Renal cortex interstitium (tissue), 15 donors: ENCODE measurements at places on chromosomes 6 and 20. TPM values are rescaled to one million over a fixed set of nuclear protein-coding genes. Genes with fewer than 3 reads are reported as not detected.
A peak's percentile ranks its signal among the peaks of the same experiment; 100 is the strongest.

DNA sequence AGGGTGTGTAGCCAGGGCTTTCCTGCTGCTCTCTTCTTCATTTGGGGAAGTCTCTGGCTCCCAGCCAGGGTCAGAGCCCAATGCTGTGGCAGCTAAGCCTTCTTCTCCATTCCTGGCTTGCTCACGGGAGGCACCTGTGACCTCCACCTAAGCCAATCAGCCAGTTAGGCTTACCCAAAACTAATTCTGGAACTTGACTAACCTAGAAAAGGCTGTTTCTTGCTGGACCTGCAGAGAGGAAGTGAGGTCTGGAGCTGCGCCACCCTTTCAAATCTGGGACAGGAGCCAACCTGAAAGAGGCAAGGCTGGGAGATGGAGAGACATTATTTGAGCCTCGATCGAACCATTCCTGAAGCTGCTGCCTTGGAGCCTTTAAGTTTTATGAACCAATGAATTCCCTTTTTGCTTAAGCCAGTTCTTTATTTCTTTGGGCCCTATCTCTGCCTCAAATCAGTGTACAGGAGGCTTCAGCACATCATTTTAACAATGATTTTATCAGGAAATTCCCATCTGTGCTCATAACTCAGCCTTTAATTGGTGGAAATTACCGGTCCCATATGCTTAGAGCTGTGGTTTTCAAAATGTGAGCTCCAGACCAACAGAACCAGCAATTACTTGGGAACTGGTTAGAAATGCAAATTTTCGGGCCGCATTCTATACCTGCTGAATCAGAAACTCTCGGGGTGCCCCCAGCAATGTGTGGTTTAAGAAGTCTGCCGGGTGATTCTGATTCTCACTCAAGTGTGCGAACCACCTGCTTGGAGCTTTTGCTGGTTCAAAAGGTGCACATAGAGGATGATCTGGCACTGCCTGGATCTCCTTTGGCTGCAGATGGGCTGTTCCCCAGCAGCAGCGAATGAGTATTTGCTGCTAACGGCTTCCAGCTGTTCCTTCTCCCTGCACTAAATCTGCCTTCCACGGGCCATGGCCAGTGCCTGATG, 97.4 kb upstream of the RNF24 start:
- DNase-seq, result no peak

CST4 gene
- polyA plus RNA-seq, result not detected

ELOVL4 gene
- polyA plus RNA-seq, result 3.3 TPM

GRCh38 chr6:44441091-44441855, 53.8 kb downstream of the CDC5L start:
- no peak for DNase-seq

NKAIN2 gene
- polyA plus RNA-seq, result 18.8 TPM

- no peak for DNase-seq
Measured at GRCh38 chr20:23513164-23513563, 22.2 kb downstream of the CST8 start.

- DNase-seq, result peak; percentile 20
Measured at GRCh38 chr6:24720131-24720603, 1.2 kb upstream of the C6orf62 start.

DNA sequence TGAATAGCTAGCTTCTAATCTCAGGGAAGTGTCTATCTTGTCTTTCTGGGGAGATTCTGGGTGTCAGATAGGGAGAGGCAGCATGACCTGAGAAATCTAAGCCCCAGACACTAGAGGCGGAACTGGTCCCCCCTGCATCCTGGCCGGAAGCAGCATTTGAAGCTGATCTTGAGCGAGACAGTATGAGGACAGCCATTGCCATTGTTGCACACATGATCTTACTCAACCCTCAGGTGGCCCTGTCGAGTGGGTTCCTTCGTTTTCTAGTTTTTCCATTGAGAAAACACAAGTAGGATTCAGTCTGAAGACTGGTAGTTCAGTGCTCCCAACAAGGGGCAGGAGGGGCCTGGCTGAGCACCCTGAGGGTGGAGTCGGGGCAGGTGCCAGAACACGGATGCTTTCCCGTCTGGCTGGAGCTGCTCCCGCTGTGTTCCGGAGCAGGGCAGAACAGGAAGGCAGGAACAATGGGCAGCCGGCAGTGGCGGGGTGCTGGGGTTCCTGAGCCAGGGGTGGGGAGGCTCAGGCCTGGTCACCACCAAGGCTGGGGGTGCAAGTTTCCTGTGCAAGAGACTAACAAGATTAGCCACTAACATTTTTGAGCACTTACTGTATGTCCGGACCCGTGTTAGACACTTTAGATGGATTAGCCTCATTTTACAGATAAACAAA, 7.9 kb upstream of the SDCBP2 start:
- DNase-seq, result no peak

DNA sequence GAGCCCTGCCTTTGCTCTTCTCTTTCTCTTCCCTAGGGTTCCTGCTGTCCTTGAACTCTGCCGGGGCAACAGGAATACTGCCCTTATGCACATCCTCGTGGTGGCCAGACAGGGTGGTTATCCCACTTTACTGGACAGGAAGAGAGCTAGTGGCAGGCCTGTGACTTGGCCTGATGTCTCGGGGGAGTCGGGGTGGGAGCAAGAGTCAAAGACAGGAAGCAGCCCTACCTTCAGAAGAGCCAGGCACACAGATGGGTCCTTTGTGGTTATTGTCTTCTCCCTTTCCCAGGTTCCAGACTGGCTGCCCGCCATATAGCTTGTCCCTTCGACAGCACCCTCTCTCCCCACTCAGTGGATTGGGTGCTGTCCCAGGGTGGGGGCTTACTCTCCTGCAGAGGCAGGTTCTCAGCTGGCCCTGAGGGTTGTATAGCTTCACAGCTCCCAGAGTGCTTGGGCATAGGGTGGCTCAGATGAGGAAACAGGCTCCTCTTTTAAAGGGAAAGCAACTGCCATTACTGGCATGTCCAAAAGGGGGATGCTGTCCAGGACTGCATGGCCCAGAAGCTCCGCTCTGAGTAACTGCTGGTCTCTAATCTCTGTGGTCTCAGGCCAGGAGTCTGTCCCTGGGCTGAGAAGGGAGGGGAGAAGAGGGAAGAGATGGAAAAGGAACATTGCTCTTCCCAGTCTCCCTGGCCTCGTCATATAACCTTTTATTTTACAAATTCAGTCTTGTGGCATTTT, 17.3 kb downstream of the PLCG1 start:
- DNase-seq, result no peak

DNA sequence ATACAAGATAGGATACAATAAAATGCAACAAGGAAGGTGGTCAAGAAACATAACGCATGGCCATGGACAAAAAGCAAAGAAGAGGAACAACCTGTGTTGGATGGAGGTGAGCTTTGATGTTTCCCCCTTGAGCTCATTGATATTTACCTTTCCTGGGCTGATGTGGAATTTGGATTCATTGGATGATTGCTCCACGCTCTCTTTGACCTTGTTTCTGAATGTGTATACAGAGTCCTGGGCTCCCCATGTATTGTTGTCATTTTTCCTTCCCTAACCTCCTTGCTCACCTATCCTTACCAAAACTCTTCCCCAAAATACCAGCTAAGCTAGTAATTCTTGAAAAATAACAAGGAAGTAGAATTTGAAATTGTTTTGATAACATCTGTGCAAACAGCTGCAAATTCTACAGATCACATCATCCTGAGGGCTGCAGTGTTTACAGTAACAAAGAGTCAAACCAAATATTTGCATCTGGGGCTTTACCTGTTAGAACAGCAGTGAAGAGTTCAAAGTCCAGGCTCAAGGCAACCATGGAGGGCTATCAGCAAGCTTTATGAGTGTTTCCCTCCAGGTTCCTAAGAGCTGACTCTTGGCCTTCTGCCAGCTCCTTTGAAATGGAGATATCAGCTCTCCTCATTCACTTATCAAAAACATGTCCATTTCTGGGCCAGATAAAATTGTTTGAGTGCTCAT, 214.3 kb upstream of the MARCKS start:
- DNase-seq, result no peak

DSP gene
- polyA plus RNA-seq, result 90.2 TPM

RBM24 gene
- polyA plus RNA-seq, result 1.6 TPM

SLC22A7 gene
- 1.4 TPM for polyA plus RNA-seq

- no peak for DNase-seq
Measured at GRCh38 chr6:28737750-28738395, 185.9 kb downstream of the TRIM27 start.

DNA sequence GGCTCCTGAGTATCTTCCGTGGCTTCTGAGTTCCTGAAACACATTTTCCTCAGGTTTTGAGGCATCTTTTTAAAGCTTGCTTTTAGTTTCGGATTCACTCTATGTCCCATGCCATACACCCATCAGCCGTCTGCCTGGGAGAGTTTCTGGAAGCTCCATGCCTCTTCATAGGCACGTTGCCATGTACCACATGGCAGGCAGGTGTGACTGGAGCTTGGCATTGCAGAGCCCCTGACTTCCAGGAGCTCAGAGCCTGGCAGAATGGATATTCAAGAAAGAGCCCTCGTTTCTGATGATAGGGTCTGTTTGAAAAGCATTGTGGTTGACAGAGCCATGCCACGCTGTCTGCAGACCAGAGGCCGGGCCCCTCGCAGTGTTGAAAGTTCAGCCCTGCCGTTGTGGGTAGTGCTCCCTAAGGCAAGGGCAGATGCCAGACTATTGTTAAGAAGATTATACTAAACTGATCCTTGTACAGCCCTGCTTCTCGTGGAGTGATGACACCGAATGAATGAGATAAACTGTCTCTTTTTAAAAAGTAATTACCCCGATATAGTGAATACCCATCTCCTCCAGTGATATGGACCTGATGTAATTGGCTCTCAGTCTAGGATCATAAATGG, 100.0 kb downstream of the RPP40 start:
- no peak for DNase-seq

DNA sequence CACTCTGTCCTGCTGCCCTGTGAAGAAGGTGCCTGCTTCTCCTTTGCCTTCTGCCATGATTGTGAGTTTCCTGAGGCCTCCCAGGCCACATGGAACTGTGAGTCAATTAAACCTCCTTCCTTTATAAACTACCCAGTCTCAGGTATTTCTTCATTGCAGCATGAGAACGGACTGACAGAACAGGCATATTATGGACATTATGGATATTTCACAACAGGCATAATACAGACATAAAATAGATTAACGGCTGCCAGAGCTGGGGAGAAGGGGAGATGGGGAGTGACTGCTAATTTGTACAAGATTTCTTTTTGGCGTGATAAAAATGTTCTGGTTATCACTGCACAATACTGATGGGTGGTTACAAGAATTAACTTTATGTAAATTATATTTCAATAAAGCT, 29.4 kb downstream of the TRPC4AP start:
- no peak for DNase-seq

GRCh38 chr6:25961619-25962148, 918 bp upstream of the TRIM38 start:
- no peak for DNase-seq

GRCh38 chr6:136962661-136963060, 40.6 kb downstream of the SLC35D3 start:
- no peak for DNase-seq

GRCh38 chr20:15866916-15867730, 706.1 kb downstream of the KIF16B start:
- DNase-seq, result peak; percentile 36

- DNase-seq, result no peak
Measured at GRCh38 chr6:109912118-109912517, 66.0 kb upstream of the GPR6 start.

MCCD1 gene
- polyA plus RNA-seq, result 17.9 TPM

GRCh38 chr6:41706876-41707564, 28.4 kb downstream of the TFEB start:
- no peak for DNase-seq

DNA sequence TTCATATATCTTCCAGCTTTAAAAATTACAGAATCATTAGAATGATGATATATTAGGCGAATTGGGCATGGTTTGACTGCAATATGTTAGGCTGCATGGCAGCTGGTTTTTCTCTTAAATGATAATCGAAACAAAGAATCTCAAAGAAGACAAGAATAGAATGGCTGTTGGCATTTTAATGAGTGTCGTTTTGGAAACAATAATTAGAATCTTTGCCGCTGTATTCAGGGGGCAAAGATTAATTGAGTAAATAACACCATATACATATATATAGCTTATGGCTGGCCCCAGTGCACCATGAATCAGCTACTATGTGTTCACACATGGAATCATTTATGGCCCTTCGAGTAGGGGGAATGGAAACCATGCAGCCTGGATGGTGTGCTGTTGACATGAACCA, 216.2 kb downstream of the RNF144B start:
- DNase-seq, result no peak

DNA sequence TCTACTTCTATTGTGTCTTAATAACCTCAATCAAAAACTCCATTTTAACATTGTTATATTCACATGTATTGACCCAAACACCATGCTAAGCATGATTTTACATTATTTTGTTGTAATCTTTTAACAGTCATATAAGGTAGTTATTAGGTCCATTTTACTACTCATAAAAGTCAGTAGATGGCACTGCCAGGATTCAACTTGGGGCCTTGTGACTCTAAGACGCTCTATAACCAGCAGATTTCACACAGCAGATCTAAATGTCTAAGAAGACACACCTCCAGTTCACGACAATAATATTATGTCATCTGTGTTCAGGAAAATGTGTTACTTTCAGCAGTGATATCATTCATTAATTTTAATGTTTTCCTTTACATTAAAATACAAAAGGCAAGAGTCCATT, 88.0 kb downstream of the FRK start:
- DNase-seq, result no peak

DNA sequence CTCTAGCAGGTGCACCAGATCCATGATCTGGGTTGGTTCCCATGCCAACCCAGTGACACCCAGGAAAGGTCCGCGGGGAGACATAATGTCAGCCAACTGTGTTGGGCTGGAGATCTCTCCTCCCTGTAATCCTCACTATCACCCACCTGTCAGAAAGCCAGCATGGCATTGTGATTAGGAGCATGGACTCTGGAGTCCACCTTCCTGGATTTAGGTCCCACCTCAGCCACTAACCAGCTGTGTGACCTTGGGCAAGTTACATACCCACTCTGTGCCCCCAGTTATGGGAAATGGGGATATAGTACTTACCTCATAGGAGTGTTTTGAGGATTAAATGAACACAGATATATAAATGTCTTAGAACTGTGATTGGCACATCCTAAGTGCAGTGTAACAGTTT, 97.9 kb downstream of the ZDHHC14 start:
- DNase-seq, result no peak

ZNF334 gene
- polyA plus RNA-seq, result 44.9 TPM

GRCh38 chr6:169921853-169922824, 170.7 kb downstream of the ERMARD start:
- peak; percentile 65 for DNase-seq

RFX6 gene
- 0.08 TPM for polyA plus RNA-seq

PDE7B gene
- 10.5 TPM for polyA plus RNA-seq

POM121L2 gene
- polyA plus RNA-seq, result not detected

ZNF337 gene
- 26.4 TPM for polyA plus RNA-seq

- DNase-seq, result no peak
Measured at GRCh38 chr6:156585859-156586258, 191.3 kb upstream of the ARID1B start.
